Thoracic aorta (tissue), 2 donors: ENCODE measurements at places on chromosomes 6 and 20. TPM values are rescaled to one million over a fixed set of nuclear protein-coding genes. Genes with fewer than 3 reads are reported as not detected.

ESR1 gene
- 4.9 TPM for total RNA-seq

ANKRD6 gene
- 35.3 TPM for total RNA-seq

SLC2A10 gene
- total RNA-seq = 19.8 TPM

IP6K3 gene
- total RNA-seq = 0.56 TPM

EEF1A2 gene
- total RNA-seq = not detected

GOPC gene
- total RNA-seq = 29.5 TPM

- no peak for DNase-seq
These were observed 136.7 kb downstream of the HIVEP1 start for GRCh38 chr6:12148841-12149240.

GRCh38 chr20:59933296-59933848 is at the start of gene SYCP2:
Gene SYCP2, minus strand, starts transcription at chr20:59933637. Its CDS starts 11,224 bp downstream, at chr20:59922413.
- no peak for DNase-seq

- no peak for DNase-seq
These were observed 1.3 kb downstream of the AVP start for GRCh38 chr20:3082955-3083952.

DNA sequence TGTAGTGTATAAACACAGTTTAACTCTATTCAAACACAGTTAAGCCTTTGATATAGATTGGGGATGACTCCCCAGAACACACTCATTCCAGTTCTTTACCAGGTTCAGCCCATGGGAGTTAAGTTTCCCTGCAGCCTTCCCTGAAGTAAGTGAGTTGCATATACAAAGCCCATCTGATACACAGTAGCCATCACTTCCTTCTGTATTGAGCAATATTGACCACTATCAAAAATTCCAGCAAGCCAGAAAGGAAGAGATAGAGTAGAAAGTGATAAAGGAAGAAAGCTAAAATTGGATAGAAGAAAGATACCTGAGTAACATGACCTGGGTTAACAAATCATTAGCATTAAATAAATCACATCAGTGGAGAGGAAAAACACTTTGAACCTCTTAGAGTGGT is 34.6 kb downstream of the DEFB114 start:
- DNase-seq = no peak

GRCh38 chr6:77025736-77026223 is 437.5 kb downstream of the HTR1B start:
- DNase-seq = no peak

DNA sequence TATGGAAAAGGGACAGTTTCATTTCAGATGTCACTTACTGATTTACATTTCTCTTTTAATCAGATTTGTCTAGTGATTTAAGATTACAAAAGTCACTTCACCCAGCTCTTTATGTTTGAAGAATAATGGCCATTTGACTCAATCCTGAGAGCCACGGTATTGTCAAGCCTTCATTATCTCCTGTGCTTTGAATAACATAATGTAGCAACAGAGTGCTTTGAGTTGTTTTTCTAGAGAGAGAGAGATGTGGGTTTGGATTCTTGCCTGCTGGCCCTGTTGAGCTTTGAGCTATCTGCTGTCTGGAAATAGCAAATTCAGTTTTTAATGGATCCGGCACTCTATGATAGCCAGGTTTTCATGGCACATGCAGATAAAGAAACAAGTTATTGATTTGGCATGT is 478.4 kb upstream of the SOX4 start:
- no peak for DNase-seq

GRCh38 chr6:65537600-65537999 is 169.4 kb downstream of the EYS start:
- DNase-seq = no peak

GRCh38 chr6:89184344-89184743 is 32.8 kb downstream of the GABRR1 start:
- no peak for DNase-seq

DNA sequence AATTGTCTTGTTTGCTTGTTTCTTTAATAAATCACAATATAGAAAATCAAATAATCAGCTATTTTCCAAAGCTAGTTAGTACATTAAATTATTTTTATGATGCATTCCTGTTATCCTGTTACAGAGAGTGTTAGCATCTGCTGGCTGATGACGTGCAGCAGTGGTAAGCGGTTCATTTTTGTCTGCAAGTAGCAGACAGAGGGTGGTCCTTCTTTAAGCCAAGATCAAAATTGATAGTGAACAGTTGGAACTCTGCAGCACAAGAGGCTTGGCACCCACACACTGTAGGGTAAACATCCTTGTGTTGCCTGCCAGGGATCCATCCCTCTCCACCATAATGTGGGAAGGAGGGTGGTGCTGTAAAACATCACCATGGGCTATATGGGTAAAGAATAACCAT is 158.3 kb downstream of the FRK start:
- DNase-seq = no peak

- DNase-seq = no peak
These were observed 155.7 kb upstream of the JARID2 start for GRCh38 chr6:15090145-15090579.

DNA sequence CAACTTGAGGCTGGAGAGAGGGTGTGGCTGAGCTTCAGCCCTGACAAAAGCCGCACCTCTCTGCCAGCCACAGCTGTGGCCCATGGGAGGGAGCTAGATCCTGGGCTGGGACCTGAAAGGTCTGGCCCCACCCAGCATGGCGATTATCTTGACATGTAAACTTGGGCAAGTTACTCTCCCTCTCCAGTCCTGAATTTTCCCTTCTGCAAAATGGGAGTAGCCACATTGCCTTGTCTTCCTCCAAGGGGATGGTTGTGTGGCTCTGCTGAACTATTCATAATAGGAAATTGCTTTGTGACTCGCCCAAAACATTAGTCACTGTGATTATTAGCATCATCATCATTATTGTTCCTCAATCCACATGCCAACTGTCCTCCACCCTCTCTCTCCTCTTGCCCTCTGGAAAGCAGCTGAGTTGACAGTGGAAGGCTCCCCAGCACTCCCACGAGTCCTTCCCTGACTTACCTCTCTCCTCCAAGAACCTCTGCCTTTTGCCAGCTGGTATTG is 23.0 kb upstream of the RBPJL start:
- no peak for DNase-seq

- DNase-seq = no peak
These were observed 4.4 kb upstream of the MUC21 start for GRCh38 chr6:30979141-30979540.

GRCh38 chr20:57504411-57504810 is 20.5 kb downstream of the CTCFL start:
- DNase-seq = no peak

DNA sequence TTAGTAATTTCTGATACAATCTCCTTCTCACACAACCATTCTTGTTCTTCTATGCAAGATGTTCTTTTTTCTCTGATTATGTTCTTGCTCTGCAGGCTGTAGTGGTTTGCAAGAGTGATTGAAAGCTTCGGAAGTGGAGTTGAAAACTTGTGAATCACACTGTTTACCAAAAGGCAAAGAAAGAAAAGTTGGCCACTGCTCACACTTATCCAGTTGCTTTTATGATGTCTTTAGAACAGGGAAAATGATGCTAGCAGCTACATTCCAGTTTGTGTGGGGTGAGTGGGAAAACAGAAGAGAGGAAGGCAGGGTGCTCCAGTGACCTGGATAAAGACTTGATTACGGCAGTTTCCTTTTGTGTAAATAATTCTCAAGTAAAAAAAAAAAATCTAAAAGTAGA is 583.3 kb downstream of the TENT5A start:
- no peak for DNase-seq

DNA sequence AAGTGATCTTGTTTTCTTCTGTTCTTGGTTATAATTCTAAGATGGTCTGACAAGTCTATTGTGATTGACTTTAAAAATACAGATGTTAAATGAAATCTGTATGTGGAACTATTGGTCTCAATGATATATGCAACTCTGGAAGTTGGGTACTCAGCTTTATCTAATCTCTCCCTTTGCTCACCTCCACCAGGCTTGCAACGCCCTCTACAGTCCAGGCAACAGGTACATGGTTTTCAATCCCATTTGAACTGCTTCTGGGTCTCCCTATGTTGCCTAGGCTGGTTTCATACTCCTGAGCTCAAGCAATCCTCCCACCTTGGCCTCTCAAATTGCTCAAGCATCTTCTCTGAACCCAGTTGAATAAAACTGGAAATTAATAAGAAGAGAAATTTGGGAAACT is 25.6 kb upstream of the HLA-DQB1 start:
- no peak for DNase-seq
